Activated CD4-positive, alpha-beta T cell treated with anti-CD3 and anti-CD28 coated beads, Interleukin-2, amount 50 U/mL, for 4 hours (primary cell): ENCODE measurements at places on chromosomes 7 and 10.

DNA sequence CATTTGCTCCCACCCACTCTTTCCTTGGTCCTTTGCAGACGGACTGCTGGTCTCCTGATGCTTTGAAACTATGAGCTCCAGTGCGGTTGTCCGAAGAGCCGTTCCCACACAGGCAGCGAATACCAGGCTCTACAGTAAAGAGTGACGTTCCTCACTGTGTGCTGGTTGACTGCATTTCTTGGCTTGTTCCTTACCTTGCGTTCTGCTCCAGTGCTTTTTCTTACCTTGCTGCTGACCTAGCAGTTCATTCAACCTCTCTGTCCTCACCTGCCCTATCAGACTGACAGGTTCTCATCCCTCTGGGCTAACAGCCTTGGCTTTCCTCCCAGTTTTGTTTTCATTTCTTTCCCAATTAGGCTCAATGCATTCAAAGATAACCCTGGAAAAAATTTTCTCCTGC is 214.8 kb downstream of the TMEM178B start:
- DNase-seq = no peak

- no peak for DNase-seq
Measured at GRCh38 chr7:128893251-128894100, 17.0 kb downstream of the KCP start.

GRCh38 chr7:84123965-84124547 is 70.5 kb downstream of the SEMA3A start:
- DNase-seq = no peak

DNA sequence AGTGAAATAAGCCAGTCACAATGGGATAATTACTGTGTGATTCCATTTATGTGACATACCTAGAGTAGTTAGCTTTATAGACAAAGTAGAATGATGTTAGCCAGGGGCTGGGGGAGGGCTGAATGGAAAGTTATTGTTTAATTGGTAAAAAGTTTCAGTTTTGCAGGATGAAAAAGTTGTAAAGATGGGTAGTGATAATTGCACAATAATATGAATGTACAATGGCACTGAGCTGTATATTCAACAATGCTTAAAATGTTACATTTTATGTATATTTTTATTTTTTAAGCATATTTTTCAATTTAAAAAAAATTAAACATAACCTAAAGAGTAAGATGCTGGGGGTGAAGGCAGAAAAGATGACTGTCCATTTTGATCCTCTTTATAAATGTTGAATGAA is 216.1 kb upstream of the KAT6B start:
- DNase-seq = no peak

- DNase-seq = no peak
Measured at GRCh38 chr10:26946102-26946811, 85.5 kb upstream of the ABI1 start.
